LNCaP clone FGC (cell line): ENCODE measurements at places on chromosomes 1 and 21.

DNA sequence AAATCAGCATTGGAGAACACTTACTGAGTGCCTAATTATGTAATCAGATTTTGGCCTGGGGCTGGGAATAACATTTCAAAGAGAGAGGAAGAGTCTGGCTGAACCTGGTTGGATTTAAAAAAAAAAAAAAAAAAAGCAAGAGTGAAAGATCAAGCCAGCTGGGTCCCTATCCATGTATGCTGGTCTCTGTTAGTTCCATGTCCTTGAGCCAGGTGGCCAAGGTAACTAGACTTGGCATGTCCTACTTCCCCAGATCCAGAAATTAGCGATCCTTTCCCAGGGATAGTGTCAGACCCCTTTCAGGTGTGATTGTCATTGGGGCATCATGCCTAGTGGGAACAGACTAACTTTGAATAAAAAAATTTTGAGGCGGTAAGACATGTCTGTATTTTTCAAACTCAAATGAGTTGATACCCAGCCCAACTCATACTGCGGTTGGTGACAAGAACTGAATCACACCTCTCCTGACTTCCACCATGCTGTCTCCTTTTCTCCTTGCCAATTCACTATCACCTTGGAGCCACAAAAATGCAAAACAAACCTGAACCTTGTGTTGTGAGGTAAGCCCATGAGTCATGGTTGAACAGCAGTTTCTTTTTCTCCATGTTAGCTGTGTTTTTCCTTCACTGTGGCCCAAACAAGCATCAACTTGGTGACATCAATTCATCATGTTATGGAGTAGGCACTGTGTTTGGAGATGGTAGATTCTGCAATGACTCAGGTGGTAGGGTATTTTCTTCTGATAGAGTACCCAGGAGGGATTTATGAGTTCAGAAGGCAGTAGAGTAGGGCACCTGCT, 24.5 kb upstream of the PPP2R5A start:
- no peak for DNase-seq

GRCh38 chr1:1075148-1075935, 1.2 kb upstream of the RNF223 start:
- DNase-seq = no peak

DNA sequence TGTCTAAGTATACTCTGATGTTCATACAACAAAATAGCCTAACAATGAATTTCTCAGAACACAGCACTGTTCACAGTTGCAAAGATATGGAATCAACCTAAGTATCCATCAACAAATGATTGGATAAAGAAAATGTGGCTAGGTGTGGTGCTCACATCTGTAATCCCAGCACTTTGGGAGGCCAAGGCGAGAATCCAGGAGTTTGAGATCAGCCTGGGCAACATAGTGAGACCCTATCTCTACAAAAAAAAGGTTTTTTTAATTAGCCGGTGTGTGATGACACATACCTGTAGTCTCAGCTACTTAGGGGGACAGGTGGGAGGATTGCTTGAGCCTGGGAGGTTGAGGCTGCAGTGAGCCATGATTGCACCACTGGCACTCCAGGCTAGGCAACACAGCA, 10.7 kb downstream of the IFNAR2 start:
- no peak for DNase-seq

DNA sequence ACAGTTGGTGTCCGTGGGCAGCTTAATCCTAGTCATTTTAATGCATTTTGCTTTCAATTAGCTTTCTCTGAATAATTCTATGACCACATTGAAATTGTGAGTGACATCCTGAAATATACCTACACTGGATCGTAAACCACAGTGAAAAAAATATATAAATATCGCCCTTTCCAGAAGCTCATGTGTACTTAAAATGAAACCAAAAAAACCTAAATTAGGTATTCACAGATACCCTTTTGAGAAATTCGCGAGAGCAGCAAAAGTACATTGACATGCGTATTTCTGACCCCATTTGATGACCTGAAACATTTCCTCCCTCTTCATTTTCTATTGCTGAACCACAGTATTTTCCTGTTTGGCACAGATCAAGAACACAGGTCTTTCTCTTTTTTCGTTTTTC, 253.8 kb downstream of the LTN1 start:
- DNase-seq = no peak

DNA sequence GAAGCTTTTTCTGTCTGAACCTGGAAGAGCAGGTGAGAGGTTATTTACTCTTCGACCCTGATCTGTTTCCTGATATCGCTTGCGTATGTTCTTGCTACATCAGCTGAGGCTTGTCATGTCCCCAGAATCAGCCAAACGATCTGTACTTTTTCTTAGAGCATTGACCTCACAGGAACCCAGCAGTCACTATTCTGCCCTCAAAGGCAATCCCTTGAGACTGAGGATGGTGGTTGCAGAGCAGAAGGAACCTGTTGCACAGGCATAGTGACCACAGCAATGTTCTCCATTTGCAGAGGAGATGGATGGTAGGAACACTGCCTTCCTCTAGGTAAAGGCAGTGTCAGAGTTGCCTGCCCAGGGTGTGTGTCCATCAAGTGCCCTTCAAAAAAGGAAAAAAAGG, 11.3 kb upstream of the LACTBL1 start:
- DNase-seq = no peak

GRCh38 chr1:22442212-22442894, 9.3 kb upstream of the ZBTB40 start:
- no peak for DNase-seq

GRCh38 chr1:223642237-223642636, 23.3 kb downstream of the CAPN8 start:
- no peak for DNase-seq

DNA sequence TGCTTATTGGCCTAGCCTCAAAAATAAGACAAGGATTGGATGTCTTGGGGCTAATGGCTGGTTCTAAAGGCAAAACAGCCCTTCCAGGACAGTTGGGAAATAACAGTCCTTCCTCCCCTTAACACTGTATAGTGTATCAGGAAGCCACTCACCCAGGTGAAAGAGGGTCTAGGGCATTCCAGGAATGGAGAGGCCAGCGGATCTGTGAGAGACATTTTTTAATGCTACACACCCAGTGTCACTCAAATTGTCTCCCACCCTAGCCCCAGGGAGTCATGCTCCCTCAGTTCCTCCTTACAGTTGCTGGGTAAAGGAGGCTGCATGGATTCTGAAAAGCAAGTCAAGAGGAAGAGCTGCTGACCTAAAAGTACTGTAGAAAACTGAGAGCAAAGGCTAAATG, 24.1 kb upstream of the EXO1 start:
- DNase-seq = no peak

GRCh38 chr1:171081763-171082201, 8.9 kb upstream of the FMO3 start:
- no peak for DNase-seq
